ENCODE measurements at places on chromosomes 2 and 18. TPM values are rescaled to one million over a fixed set of nuclear protein-coding genes. Genes with fewer than 3 reads are reported as not detected.

Gene FSHR
- not detected for total RNA-seq

DNA sequence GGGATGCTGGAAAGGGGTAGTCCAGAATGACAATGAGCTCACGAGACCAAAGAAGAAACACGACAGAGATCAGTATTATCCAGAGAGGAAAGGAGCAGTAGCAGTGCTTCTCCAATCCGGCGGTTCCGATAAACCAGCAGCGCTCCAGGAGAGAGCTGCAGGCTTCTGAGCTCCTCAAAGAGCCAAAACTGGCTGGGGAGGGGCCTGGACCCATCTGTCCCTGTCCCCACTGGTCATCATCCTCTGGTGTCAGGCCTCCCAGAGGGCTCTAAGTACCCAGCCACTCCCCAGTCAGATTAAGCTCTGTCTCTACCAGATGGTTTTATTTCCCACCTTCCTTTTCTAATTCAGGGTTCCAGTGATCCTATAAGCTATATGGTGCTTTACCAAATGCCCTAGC, 23.2 kb downstream of the DNAJC27 start:
- H3K4me1 ChIP-seq: no peaks in the 10 kb centered on the region
- H3K27me3 ChIP-seq: no peaks in the 10 kb centered on the region
- peaks cover 45% of the 10 kb centered on the region for H3K36me3 ChIP-seq
- no peak overlapping the region for H3K4me3 ChIP-seq
- H3K27ac ChIP-seq: no peak overlapping the region

Gene CPLX4
- total RNA-seq: not detected

Gene NYAP2
- total RNA-seq: 0.14 TPM

DNA sequence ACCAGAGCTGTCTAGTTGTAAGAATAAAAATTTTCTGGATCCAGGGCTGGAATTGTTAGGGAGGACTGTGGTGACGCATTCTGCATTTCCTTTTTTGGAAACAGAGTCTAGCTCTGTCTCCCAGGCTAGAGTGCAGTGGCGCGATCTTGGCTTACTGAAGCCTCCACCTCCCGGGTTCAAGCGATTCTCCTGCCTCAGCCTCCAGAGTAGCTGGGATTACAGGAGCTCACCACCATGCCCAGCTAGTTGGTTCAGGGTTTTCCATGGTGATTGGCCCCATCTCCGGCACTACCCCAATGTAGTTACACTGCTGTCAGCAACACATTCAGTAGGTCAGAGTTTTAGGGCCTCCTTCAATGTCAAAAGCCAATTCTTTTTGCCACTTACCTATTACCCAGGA, 58.6 kb upstream of the RNF152 start:
- no peaks in the 10 kb centered on the region for H3K27me3 ChIP-seq
- H3K36me3 ChIP-seq: no peaks in the 10 kb centered on the region
- no peak overlapping the region for H3K4me3 ChIP-seq
- no peak for DNase-seq
- H3K4me1 ChIP-seq: no peaks in the 10 kb centered on the region

Gene ATP6V1C2
- 0.48 TPM for total RNA-seq

GRCh38 chr2:101520246-101520645, 45.3 kb upstream of the RFX8 start:
- peaks cover 3% of the 10 kb centered on the region for H3K4me1 ChIP-seq
- no peaks in the 10 kb centered on the region for H3K27me3 ChIP-seq
- no peak overlapping the region for H3K4me3 ChIP-seq
- DNase-seq: no peak
- H3K27ac ChIP-seq: no peak overlapping the region

Gene ITPRID2
- total RNA-seq: 117 TPM

DNA sequence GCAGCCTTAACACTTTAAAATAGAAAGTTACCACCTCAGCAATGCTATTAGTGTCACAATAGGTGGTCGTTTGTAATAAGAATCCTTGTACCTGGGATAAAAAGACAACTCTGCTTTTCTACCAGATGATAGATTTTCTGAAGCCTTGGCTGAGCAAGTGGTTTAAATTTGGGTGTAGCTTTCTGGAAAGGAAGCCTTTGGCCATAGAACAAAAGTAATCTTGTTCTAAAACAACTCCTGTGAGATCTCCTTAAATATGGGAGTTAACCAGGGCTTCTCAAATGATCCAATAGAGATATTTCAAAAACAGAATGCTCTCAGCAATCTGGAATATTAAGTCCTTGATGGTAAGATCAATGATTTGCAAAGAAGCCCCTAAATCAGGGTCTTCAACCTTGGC, 261.6 kb downstream of the ZNF516 start:
- no peaks in the 10 kb centered on the region for H3K4me1 ChIP-seq
- no peak for DNase-seq
- H3K27ac ChIP-seq: no peak overlapping the region
- no peaks in the 10 kb centered on the region for H3K27me3 ChIP-seq
- no peak overlapping the region for H3K4me3 ChIP-seq

DNA sequence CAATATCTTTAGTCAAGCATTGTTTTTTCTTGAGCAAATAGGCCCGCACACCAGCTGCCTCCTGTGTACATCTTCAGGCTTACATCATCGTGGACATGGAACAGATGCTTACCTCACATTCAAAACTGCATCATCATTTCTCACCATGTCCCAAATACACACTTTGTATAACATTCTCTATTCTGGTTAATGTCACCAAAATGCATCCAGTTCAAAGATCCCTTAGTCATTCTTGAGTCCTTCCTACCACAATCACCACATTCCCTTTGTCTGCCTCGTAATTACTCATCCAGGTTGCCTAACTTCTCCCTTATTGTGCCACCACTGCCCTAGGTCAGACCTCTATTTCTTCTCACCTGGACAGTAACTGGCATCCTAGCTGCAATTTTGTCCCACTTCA, 373.7 kb upstream of the GALNT5 start:
- no peak overlapping the region for H3K4me3 ChIP-seq
- no peak overlapping the region for H3K27ac ChIP-seq
- no peaks in the 10 kb centered on the region for H3K36me3 ChIP-seq
- no peak for DNase-seq

Gene LIMS4
- total RNA-seq: not detected

Gene VSNL1
- not detected for total RNA-seq

Gene PLEK
- 3.0 TPM for total RNA-seq

Gene SMAD2
- total RNA-seq: 17.9 TPM

- no peak for DNase-seq
- H3K27ac ChIP-seq: no peak overlapping the region
- no peaks in the 10 kb centered on the region for H3K36me3 ChIP-seq
- no peaks in the 10 kb centered on the region for H3K27me3 ChIP-seq
- H3K4me3 ChIP-seq: no peak overlapping the region
Observed at GRCh38 chr2:204892506-204893255, 347.4 kb downstream of the PARD3B start.

- H3K4me3 ChIP-seq: no peak overlapping the region
- H3K4me1 ChIP-seq: no peaks in the 10 kb centered on the region
- H3K36me3 ChIP-seq: no peaks in the 10 kb centered on the region
- H3K27ac ChIP-seq: no peak overlapping the region
- no peak for DNase-seq
Observed at GRCh38 chr18:36088256-36088655, 20.9 kb upstream of the RPRD1A start.

DNA sequence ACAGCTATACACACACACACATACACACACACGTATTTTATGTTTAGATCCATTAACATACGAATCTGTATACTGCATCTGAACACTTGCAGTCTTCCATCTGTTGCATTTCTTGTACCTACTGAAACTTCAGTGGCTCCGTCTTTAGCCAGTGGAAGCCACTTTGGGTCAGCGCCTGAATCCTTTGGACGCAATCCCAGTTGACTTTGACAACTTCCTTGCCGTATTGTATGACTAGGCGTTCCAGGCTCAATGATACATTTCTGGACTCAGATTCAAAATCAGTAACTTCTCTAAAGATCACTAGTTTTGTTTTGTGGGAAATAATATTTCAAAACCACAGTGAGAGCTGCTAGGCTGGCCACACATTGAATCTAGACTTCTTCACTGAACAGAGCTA, 101.5 kb upstream of the GPC1 start:
- no peak overlapping the region for H3K4me3 ChIP-seq
- H3K27me3 ChIP-seq: no peaks in the 10 kb centered on the region
- no peak for DNase-seq
- no peaks in the 10 kb centered on the region for H3K36me3 ChIP-seq
- H3K4me1 ChIP-seq: no peaks in the 10 kb centered on the region

DNA sequence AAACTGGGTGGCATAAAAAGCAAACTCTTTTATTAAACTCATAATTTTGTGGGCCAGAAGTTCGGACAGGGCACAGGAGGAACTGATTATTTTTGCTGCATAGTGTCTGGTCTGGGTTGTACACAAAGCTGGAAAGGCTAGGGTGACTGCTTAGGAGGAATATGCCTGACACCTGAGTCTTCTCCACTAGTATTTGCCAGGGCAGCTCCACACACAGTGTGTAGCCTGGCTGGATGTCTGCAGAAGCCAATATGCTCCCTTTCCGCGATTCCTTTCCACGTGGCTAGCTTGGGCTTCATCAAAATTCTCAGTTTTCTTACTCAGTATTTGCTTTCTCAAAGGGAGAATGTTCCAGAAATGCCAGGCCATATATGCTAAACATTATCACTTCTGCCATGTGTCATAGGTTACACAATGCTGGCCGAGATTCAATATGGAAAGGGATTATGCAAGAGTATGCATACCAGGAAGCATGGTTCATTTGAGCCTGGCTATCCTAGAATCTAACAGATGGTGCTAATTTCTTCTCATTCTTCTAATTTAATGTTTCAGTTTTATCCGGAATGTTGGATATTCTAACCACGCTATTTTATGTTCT, 142.7 kb upstream of the DOK6 start:
- no peak for DNase-seq
- no peaks in the 10 kb centered on the region for H3K27me3 ChIP-seq
- H3K36me3 ChIP-seq: no peaks in the 10 kb centered on the region
- no peak overlapping the region for H3K4me3 ChIP-seq

- DNase-seq: no peak
- H3K36me3 ChIP-seq: no peaks in the 10 kb centered on the region
- H3K27me3 ChIP-seq: no peaks in the 10 kb centered on the region
Observed at GRCh38 chr2:225534037-225534436, 134.5 kb downstream of the NYAP2 start.

GRCh38 chr2:34229998-34230397, 630.9 kb upstream of the FAM98A start:
- H3K27ac ChIP-seq: no peak overlapping the region
- no peak for DNase-seq
- no peaks in the 10 kb centered on the region for H3K36me3 ChIP-seq
- H3K4me1 ChIP-seq: peaks cover 2% of the 10 kb centered on the region

DNA sequence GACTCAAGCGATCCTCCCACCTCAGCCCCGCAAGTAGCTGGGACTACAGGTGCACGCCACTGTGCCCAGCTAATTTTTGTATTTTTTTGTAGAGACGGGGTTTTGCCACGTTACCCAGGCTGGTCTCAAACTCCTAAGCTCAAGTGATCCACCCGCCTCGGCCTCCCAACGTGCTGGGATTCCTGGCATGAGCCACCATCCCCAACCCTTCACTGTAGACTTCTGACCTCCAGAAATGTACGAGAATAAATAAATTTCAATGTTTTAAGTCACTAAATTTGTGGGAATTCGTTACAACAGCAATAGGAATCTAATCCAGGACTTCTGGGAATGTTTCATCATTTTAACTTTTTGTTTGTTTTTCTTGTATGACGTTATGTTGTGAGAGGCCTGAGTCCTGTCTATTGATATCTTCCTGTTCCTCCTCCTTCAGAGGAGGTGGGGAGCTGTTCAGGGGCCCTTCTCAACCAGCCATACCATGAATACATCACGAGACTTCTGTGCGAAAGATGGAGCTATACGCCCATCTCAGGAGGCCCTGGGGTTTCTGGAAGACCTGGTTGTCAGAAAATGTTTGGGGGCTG, 40.0 kb downstream of the TEX44 start:
- no peak overlapping the region for H3K27ac ChIP-seq
- H3K4me3 ChIP-seq: no peak overlapping the region
- DNase-seq: no peak
- H3K4me1 ChIP-seq: peaks cover 10% of the 10 kb centered on the region

- no peaks in the 10 kb centered on the region for H3K36me3 ChIP-seq
- H3K4me1 ChIP-seq: peaks cover 7% of the 10 kb centered on the region
- H3K27me3 ChIP-seq: no peaks in the 10 kb centered on the region
- DNase-seq: no peak
Observed at GRCh38 chr2:217438821-217439220, 564.0 kb downstream of the TNS1 start.

Gene IL36G
- total RNA-seq: not detected

DNA sequence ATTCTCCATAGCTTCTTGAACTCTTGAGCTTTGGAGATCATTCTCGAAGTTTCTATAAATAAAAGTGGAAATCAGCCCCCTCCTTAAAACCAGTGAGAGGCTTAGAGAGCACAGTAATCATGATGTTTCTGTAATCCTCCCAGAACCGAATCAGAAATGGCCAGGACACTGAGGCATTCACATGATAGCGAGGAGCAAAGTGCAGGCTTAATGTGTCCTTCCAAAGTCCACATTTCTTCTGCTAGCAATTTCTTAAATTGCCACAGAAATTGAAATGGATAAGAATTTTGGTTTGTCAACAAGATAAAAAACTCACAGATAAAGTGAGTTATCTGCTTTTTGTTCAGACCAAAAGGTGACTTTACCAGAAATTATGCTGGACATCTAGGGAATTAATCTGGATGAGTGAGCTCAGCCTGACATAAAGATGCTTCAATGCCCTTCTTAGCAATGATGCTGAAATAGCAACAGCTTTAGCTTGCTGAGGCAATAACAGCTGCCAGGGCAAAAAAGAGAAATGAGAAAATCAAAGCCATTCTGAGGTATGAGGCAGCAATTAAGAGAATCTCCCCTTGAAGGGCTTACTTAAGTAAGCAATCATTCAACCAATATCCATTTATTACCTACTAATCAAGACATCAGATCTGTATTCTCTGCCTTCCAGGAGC, 82.4 kb upstream of the PHLPP1 start:
- H3K27ac ChIP-seq: no peak overlapping the region
- no peaks in the 10 kb centered on the region for H3K4me1 ChIP-seq
- no peaks in the 10 kb centered on the region for H3K27me3 ChIP-seq
- no peak for DNase-seq
